Muscle of arm (tissue), 14 donors: ENCODE measurements at places on chromosomes 16 and 17.
A peak's percentile ranks its signal among the peaks of the same experiment; 100 is the strongest.

DNA sequence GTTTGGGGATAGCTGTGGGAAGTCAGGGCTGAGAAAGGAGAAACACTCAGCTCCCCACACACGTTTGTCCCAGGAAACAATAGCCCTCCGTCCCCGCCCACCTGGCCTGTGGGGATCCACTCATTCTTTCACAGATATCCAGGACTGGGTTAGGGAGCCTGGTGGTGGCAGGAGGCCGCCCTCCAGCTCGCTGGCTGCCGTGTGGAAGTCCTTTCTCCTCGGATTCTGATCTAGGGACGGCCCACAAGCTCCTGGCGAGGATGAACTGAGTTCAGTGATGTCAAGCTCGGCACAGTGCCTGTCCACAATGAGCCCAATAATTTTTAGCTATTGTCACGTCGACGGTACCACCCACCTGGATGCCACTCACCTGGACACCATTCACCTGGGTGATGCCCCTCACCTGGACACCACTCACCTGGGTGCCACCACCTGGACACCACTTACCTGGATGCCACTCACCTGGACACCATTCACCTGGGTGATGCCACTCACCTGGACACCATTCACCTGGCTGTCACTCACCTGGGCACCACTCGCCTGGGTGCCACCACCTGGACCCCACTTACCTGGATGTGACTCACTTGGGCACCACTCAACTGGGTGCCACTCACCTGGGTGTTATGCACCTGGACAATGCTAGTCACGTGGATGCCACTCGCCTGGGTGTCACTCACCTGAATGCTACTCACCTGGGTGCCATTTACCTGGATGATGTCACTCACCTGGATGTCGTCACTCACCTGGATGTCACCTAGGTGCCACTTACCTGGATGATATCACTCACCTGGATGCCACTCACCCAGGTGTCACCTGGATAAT lies 172.5 kb upstream of the FOXF1 start:
- no peak for DNase-seq

GRCh38 chr17:8066841-8067775 lies 20.4 kb downstream of the ALOX12B start:
- DNase-seq, result no peak

DNA sequence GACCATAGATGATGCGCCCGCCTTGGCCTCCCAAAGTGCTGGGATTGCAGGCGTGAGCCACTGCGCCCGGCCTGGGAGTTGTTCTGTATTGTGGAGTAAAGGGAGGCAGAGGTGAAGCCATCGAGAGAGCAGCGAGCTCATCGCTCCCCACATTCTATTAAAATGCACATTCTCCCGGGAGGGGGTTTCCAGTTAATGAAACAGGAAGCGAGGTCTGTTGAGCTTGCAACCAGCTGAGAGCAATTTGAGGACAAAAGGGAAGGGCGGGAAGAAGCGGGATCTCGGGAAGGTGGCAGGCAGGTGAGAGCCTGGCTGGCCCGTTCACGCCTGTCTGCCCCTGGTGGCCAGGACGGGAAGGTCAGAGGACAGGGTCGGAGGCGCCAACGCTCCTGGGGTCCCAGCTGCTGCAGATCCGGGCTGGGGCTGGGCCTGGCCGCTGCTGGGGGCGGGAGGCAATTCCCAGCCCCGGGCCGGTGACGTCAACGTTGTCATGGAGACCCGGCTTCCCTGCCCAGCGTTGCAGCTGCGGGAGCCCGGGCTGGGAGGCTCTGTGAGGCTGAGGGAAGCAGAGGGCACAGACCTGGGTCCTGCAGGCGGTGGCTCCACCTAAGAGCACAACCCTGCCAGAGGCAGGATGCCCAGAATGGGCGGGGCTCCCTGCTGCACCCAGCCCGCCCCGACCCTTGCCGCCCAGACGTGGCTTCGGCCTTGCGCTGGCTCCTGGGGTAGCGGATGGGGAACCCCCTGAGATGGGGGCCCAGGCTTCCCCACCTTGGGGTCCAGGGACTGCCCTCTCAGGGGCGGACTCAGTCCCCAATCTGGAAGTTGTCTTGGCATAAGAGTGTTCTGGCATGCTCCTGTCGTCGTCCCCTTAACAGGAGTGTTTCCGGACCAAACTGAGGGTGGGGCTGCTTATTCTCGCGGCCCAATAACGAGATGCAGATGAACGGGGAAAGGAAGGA lies 48.7 kb upstream of the PLCG2 start:
- DNase-seq, result peak; percentile 89

DNA sequence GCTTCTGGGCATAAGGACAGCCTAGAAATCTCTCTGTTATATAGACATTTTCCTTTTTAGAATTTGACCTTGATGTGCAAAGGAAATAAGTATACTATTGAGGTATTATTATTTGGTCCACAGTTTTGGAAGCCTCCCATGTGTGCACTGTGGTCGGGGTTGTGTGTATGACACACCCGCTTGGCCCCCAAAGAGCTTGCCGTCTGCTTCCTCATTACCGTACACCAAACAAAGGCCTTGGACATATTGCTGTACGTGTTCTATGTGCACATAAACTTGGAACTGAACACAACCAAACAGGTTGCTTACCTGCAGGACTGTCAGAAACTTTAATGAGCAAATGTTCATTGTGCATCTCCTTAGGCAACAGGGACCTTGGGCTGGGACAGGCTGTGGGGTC lies 38.2 kb downstream of the METRNL start:
- no peak for DNase-seq

GRCh38 chr17:78940708-78941107 lies 15.5 kb upstream of the TIMP2 start:
- no peak for DNase-seq

GRCh38 chr16:71919035-71919434 lies 23.7 kb downstream of the IST1 start:
- no peak for DNase-seq
